Stimulated activated CD8-positive, alpha-beta memory T cell treated with anti-CD3 and anti-CD28 coated beads, Interleukin-15, amount 100 ng/mL, for 24 hours (primary cell): ENCODE measurements at places on chromosomes 7 and 10.

GRCh38 chr7:130288829-130289228 lies 4.1 kb upstream of the CPA4 start:
- DNase-seq: no peak

DNA sequence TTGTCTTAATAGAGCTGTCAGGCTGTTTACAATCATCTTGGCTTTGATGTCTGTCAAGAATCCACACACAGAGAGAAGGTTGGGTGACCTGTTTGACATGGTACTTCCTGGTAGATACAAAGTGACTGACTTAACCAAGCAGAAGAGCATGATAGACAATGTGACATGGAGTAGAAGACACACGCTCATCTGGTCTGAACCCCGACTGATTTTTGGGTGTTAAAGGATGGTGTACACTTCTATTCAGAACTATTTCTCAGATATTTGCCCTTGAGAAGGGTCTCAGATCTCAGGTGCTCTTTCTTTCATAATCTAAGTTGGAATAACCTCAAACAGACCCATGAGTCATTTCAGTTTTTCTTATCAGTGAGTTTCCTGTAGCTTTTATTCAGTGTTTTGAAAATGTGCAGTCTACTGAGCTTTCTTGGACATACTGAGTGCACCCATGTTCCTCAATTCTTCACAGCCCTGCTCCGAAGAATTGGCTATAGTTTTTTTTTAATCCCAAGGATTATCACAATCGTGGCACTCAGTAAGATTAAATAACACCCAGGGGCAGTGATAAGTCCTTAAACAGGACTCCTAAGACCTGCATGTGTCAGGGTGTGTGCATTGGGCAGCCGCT lies 46.4 kb upstream of the NXPH1 start:
- DNase-seq: no peak

DNA sequence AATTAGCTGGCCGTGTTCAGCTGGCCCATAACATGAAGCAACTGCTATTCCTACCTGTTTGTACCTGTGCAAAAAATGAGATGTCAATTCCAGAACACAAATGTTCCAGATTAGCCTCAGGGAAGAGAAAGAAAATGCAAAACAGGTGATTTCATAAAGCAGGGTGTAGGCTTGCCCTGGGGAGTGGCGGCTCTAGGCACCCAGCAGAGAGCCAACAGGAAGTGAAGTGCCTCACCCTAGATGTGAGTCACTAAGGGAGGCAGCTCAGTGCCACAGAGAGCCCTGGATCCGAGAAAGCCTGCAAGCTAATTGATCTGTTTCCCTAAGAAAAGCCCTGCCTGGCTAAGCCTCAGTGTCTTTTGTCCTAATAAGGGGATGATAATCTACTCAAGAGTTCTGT lies 240.0 kb downstream of the ARHGAP21 start:
- DNase-seq: no peak

DNA sequence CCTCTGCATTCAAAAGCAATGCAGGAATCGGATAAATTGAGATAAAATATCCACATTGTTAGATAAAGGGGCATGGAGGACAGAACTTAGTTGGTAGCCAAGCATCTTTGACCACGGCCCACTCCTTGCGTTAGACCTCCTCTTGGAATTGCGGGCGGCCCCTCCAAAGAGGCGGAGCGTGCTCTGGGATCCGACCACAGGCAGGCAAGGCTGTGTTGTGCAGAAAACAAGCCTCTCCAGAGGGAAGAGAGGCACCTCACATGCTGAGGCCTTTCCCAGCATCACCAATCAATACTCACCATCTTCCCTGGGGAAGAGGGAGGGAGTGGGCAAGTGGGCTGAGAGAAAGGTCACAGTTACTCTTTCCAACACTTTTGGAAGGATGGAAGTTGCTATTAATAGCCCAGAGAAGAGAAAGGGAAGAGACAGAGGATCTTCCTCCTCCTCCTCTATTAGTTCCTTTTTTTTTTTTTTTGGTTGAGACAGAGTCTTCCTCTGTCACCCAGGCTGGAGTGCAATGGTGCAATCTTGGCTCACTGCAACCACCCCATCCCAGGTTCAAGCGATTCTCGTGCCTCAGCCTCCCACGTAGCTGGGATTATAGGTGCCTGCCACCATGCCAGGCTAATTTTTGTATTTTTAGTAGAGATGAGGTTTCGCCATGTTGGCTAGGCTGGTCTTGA lies 49.7 kb upstream of the NRF1 start:
- no peak for DNase-seq

DNA sequence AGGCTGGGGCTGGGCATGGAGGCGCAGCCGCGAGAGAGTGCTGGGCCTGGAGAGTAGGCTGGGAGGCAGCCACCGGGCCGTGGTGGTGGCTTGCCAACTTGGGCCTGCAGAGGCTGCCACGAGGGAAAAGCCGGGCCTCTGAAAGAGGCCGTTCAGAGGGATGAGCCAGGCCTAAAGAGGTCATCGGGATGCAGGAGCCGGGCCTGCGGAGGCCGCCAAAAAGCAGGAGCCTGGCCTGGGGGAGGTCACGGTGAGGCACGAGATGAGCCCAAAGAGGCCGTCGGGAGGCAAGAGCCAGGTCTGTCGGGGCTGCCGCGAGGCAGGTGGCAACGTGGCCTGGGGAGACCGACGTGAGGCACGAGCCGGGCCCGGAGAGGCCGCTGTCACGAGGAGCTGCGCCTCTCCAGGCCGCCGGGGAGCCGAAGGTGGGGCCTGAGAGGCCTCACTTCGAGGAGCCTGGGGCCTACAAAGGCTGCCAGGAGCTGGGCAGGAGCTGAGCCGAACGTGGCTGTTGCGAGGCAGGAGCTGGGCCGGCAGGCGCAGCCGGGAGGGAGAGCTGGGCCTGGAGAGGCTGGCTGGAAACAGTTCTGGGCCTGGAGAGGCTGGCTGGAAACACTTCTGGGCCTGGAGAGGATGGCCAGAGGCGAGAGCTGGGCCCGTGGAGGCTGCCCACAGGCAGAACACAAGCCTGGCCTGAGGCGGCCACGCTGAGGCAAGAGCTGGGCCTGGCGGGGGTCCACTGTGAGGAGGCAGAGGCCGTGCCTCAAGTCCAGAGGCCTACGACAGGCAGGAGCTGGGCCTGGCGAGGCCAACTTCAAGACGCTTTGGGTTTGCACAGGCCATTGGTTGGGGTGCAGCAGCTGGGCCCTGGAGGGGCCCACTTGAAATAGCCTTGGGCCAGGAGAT lies 24.6 kb downstream of the MDH2 start:
- DNase-seq: no peak

DNA sequence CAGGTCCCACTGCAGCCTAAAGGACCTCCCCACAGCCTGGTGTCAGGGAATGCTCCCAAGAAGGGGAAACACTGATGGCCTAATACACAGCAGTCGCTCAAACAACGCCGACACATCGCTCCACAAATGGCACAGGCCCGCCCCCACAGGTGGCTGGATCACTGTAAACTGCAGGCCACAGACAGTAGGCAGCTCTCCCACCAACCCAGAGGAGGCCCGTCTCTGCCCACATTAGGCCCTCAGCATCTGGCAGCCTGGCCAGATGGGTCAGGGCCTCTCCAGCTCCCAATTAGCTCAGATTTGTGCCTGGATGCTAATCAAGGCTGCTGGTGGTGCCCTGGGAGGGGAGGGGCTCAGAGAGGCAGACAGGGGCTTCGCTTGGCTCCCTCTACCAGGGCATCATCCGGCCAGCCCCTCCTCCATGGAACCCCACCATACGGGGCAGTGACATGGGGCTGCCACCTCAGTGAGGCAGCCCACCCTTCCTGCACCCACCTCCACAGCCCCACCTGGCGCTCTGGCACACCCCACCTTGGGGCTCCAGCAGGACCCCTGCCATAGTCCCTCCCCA lies 42.7 kb downstream of the CAMK2B start:
- no peak for DNase-seq

DNA sequence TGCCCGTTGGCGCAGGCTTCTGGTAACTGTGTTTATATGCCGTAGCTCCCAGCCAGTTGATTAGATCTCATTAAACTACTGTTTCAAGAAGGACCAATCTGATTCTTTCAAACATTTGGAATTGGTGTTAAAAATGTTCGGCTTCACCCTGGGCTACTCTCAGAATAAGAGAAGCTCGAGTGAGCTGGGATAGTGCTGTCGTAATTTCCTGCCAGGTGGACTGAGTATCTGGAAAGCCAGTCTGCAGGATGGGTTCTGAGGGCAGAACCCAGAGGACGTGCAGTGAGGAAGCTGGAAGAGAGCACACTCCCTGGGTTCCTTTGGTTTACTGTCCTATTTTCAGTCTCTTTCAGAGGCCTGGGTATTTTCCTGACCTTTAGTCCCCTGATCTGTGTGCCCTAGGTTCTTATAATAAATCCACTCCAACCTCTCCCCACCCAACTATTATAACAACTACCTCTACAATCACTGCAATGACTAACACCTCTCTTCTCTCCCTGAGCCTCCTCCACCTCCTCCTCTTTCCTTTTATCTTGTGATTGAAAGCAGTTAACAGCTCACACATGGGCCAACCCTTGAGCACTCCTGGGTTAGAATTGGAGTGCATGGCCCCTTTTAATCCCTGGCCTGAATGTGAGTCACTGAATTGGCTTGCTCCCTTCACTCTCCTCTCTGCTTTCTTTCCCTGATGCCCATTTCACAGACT lies 63.0 kb downstream of the AOAH start:
- DNase-seq: no peak

DNA sequence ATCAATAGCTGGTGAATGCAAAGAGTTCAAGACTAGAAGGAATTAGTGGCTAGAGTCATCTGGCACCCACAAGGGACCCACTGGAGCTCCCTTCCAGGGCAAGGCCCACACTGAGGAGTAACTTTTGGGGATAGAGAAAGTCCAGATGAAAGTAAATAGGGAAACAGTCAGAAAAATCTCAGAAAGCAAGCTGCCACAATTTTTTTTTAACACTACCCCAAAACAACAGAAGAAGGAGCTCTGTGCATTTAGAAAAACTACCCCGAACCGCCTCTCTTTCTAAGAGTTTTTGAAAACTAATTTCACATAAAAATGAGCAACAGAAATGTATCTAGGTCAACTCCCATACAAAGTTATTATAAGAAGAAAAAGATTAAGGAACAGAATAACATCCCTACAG lies 42.2 kb downstream of the AOAH start:
- no peak for DNase-seq

DNA sequence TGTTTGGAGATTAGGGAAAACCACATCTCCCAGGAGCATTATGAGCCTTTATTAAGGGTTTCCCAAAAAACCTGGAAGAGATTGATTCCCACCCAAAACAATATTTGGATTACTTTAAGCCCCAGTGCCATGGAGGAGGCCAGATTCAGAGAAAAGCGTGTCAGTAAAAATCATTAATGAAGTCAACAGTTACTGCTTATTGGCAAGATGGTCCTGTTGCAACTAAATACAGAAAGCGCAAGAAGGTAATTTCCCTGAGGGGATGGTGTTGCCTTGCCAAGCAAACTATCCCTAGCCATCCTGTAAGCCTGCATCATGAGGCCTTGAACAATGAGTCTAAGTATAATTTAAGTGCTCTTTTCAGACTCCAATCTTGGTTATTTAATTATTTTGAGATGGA lies 156.6 kb downstream of the SPAG6 start:
- DNase-seq: no peak

- DNase-seq: no peak
Observed at GRCh38 chr10:131854579-131855335, 46.1 kb upstream of the PPP2R2D start.

- no peak for DNase-seq
Observed at GRCh38 chr7:22809902-22810642, 12.6 kb downstream of the TOMM7 start.

- no peak for DNase-seq
Observed at GRCh38 chr7:30412782-30413504, 65.6 kb downstream of the NOD1 start.
